IPS DF 6.9 (cell line): ENCODE measurements at places on chromosomes 2 and 18.

DNA sequence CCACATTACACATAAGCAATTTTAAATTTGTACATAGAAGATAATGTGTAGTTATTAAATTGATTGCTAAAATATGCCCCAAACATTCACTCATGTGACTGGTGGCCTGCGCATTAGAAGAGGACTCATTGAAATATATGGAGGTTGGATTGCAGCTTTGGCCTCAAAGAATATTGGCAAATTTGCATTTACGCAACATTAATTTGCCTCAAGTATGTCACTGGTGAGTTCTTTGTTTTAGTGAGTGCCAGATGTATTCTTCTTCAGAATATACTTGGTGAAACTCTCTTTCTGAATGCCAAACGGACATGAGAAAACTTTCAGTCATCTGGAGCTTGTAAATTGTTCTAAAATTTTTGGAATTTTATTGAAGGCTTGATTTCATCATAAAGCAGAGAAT, 5.9 kb upstream of the EFEMP1 start:
- no peak for DNase-seq

DNA sequence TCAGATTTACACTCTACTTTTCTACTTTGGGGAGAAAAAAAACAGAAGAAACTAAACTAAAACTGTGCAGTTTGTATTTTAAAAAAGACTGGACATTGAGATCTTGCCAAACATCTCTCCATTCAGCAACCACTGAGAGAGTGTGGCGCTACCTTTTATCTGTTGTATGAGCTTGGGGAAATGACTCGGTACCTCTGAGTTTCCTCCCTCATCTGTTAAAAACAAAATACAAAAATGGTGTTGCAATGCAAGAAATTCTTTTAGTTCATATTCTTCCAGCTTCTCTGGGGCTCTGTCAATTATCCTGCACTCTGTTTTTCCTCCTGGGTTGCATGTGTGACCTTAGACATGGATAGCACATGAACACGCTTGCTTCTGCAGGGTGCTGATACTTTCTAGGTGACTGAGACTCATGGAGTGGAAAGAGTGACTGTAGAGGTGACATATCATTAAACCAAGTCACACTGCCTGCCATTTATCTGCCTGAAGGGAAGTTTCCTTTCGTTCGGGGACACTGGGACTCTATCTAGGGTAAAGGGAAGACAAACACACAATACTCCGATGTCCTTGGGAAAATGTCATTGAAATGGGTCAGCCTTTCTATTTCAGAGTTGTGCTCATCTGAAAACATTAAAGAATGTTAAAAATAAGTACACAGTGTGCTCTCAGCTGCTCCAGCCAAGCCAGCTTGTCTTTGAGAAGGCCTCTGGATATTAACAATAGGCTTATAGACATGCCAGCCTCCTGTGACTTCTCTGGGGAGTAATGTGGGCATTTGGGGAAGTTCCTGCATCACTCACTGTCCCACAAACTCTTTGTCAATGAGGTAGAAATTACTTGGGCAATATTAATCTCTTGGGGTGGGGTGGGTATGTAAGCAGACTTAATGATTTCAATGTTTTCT, 91.4 kb downstream of the TRIB2 start:
- DNase-seq = no peak

DNA sequence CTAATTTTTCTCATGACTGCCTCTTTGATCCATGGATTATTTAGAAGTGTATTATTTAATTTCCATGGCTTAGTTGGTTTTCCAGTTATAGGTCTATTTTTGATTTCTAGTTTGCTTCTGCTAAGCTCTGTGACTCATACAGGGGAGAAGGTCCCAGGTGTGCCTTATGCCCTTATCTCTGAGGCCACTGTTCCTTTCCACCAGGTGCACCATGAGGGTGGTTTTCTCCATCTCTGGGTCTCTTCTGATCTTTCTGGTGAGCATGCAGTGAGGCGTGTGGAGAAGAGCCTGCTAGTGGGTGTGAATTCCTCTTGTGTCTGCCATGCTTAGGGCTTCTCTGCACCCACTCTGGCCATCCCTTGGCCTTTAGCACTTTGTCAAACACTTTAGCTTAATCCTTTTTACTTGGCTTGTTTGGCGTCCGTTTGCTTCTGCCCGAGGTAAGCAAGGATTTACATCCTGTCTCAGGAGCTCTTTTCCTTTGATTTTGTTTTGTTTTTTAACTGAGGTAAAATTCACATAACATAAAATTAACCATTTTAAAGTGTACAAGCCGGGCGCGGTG, 129.8 kb upstream of the ARL4C start:
- DNase-seq = no peak

DNA sequence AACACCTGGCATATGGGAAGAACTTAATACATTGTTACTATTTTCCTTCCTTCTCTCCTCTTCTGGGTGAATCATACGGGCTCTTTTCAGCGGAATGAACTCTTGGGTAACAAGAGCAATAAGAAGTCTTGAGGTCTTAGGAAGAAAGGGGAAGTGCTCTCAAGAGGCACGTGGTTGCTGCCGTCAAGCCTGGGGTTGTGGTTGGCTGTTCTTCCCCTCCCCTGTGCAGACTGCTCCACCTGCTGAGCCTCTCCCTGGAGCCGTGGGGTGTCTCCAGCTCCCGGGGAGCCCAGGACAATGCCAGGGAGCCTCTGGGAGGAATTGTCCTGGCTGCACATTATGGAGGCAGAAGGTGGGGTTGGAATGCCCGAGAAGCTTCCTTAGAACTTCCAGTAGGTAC, 19.4 kb downstream of the TOGARAM2 start:
- DNase-seq = no peak

DNA sequence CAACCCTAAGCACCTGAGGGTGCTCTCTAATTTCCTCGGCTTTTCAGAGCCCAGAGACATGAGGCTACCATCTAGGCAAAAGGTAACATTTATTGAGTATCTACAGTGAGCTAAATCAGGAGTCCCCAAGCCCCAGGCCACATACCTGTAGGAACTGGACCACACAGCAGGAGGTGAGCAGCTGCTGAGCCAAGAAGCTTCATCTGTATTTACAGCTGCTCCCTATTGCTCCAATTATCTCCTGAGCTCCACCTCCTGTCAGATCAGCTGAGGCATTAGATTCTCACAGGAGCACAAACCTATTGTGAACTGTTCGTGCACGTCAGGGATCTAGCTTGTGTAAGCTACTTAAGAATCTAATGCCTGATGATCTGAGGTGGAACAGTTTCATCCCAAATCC, 70.2 kb downstream of the RND3 start:
- no peak for DNase-seq

GRCh38 chr2:86785456-86785855, 5.3 kb downstream of the CD8A start:
- DNase-seq = no peak

DNA sequence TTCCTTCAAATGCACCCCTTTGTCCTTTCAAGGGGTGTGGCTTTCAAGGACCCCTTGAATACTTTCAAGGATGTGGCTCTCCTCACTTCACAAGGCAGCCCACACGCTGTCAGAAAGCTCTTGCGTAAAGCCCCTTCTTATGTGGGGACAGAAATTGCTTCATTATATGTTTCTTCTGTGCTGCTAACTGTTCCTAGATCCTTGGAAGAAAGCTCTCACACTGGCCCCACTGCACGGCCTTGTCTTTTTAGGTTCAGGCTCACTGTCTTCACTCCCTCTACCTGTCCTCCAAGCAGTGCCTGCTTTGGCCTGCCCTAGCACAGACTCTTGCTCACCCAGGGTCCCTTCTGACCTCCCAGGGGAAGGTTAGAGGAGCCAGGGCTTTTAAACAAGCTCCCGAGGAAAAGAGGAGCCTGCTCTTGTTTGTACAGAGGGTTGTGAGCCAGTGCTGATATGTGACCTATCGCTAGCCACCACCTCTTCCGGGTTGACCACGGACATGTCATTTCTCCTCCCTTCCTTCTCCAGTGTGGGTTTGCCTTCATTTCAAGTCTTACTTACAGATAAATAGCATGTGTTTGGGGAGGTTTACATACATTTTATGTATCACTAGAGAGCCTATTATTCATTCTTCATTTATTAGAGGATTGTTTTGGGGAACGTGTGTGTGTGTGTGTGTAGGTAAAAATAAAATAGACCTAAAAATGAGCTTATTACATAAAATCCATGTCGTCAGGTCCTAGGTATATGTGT, 94.7 kb downstream of the RTN4 start:
- DNase-seq = no peak

DNA sequence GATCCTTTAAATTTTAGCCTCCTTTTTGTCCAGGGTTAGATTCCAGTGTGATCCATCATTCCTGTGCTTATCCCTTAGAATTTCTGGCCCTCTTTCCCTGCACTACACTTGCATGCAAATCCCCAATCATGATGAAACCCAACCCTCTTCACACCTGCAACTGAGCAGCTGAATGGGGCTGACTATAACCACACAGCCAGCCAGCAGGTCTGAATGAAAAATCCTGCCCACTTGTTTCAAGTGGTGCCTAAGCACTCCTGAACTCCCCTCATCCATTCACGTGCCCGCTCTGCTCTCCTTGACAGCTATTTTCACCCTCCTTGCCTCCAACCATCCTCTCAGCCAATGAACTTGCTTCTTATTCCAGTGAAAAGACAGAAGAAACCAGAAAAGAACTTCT, 80.5 kb upstream of the AFF3 start:
- no peak for DNase-seq

DNA sequence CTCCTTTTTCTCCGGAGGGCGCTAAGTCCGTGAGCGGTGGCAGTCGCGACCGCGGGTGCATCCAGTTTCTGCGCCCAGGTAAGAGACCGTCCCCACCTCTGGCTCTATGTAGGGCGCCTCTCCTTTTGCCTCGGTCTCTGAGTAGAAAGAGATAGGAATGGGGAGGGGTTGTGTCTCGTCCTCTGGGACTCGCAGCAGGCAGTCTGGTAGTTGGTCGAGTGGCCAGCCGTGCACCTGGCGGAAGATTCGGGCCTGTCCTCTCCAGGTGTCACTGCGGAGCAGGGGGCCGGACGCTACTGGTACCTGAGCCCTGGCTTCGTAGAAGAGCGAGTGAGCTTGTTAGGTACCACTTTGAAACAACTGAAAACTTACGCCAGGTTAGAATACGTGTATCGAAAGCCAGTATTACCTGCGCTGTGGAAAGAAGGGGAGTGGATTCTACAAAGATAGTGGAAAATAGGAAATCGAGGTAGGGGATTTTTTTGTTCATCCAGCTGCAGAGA, 403 bp downstream of the MAP2 start:
- DNase-seq = no peak

DNA sequence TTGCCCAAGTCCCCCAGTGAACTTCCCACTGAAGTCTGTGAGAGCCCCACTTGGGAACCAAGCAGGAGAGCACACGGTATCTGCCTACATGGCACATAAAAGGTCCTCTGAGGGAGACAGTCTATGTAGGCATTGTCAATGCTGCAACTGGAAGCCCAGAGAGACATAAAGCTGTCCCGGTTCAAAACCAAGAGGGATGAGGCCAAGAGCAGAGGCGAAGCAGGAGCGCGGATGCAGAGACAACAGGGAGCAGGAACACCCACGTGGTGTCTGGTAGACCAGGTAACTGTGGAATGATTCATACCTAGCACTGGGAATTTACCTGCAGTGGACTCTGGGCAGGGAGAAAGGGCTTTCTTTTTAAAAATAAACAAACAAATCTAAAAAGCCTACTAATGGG, 233.1 kb upstream of the SOX11 start:
- DNase-seq = no peak

GRCh38 chr2:158650646-158651357, 144.3 kb upstream of the DAPL1 start:
- no peak for DNase-seq

- peak; percentile 55 for DNase-seq
Observed at GRCh38 chr2:218168635-218169462, 2.1 kb upstream of the CXCR1 start.

- no peak for DNase-seq
Observed at GRCh38 chr2:163735685-163736432, at the start of gene FIGN. Gene FIGN, minus strand, starts transcription at chr2:163736008. Its CDS starts 1,081 bp downstream, at chr2:163734927.

GRCh38 chr2:235024191-235024860, 72.5 kb downstream of the SH3BP4 start:
- no peak for DNase-seq

- no peak for DNase-seq
Observed at GRCh38 chr2:189409647-189410046, 31.6 kb upstream of the WDR75 start.

DNA sequence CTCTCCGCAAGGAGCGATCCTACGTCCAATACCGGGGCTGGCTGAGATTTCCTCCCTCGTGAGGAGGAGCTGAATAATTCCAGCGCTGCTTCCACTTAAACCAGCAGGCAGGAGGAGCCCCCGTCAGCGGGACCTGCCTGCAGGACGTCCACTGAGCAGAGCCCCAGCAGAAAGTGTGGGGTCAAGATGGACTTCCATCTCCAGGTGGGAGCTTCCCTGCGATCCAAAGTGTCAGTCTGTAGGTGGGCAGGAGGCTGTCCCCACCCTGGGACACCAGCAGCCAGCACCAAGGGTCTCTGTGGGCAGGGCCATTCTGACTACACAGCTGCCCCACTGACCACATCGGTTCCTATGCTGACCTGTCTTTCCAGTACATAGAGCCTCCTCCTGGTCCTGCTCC, 462 bp upstream of the OTOS start:
- DNase-seq = no peak

- no peak for DNase-seq
Observed at GRCh38 chr18:79374408-79375171, 21.1 kb upstream of the NFATC1 start.

GRCh38 chr2:1742681-1743395, 1.5 kb downstream of the PXDN start:
- DNase-seq = no peak

DNA sequence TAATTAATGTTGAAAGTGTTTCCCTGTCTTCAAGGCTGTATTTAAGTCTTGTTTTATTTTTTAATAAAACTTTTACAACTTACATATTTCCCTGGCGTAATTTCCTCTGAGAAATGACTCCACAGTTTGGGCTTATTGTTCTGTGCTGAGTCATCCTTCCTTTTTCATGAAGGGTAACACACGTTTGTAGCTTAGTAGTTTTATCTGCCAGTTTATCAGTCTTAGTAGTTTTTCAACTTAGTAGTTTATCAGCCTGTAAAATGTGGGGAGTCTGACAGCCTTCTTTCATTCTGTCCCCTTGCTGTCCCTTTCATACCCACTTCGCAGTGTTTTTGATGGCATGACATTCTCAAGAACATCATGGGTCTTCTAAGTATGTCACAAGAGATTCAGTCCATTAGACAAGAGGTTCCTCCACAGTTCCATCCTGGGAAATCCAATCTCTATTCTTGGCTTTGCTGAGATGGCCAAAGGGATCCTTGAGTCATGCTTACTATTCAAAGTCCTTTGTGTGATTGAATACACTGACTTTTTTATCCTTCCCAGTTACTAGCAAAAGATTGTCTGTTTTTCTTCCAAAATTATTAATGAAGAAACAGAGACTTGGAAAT, 60.0 kb upstream of the SGPP2 start:
- no peak for DNase-seq
